ENCODE measurements at places on chromosomes 11 and 22.

DNA sequence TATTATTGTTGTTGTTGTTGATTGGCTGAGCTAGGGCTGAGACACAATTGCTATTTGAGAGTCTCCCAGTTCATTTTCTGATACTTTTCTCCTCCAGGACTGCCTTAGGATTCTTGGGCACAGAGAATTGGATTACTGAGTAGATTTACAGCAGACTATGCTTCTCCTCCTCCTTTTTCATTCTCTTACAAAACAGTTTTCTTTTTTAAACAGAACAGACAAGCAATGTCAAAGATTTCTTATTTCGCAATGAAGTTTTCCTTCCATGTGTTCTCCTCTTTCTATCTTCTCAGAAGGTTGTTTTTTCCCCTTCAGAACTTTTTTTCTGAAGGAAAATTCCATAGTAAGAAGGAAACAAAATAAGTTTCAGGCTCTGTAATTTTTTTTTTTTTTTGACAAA lies 19.8 kb upstream of the TIMP3 start:
- DNase-seq: no peak

- no peak for DNase-seq
Measured at GRCh38 chr22:29385748-29386147, 2.6 kb downstream of the AP1B1 start.

DNA sequence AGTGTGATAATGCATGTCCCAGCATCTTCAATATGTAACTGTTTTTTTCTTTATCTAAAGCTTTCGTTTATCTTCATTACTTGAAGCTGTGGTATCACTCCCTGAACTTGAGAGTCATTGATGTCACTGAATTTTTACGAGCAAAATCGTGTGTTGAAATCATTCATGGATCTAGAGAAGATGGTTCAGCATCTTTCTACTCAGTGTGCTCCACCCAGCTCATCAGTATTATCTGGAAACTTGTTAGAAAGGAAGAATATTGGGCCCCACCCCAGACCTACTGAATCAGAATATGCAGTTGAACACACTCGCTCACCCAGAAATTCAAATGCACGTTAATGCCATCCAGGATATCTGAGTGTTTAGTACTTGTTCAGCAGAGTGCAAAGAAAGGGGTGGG lies 8.3 kb downstream of the CDON start:
- no peak for DNase-seq

DNA sequence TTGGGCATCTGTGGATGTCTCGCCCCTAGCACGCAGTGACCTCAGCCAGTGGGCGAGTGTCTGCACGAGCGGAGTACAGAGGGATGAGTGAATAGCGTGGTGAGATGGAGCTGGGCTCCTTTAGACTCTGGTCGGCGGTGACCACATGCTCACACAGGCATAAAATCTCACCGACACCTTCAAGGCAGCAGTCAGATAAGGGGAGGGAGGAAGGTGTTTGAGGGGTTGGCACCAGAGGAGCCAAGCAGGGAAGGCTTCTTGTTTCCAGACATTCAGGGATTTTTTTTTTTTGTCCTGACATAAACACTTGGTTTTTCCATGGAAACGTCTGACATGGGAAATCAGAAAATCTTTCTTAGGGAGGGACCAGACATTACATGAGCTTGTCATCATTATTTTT lies 35.8 kb downstream of the GRIK4 start:
- DNase-seq: no peak

GRCh38 chr11:20599221-20600019 lies at the start of gene SLC6A5:
Gene SLC6A5 (plus strand): TSS chr11:20599608. CDS start chr11:20599673, 65 bp downstream.
- no peak for DNase-seq

- DNase-seq: no peak
Measured at GRCh38 chr11:78767027-78767932, 192.6 kb upstream of the NARS2 start.

- no peak for DNase-seq
Measured at GRCh38 chr11:126832387-126832786, 168.2 kb downstream of the KIRREL3 start.

- DNase-seq: no peak
Measured at GRCh38 chr11:35711173-35711910, 48.8 kb downstream of the TRIM44 start.

GRCh38 chr11:102964867-102965266 lies 9.3 kb upstream of the MMP13 start:
- no peak for DNase-seq
